NCI-H446 (cell line): ENCODE measurements at places on chromosomes 12 and 14.

GRCh38 chr12:90630006-90630405, 325.0 kb downstream of the CCER1 start:
- peak; percentile 2 for DNase-seq

GRCh38 chr14:58780185-58780584, 142.4 kb downstream of the DACT1 start:
- DNase-seq: no peak

GRCh38 chr14:61535032-61535431, 160.3 kb upstream of the HIF1A start:
- DNase-seq: no peak

- DNase-seq: peak; percentile 75
Observed at GRCh38 chr12:19369691-19370148, 69.6 kb upstream of the AEBP2 start.

DNA sequence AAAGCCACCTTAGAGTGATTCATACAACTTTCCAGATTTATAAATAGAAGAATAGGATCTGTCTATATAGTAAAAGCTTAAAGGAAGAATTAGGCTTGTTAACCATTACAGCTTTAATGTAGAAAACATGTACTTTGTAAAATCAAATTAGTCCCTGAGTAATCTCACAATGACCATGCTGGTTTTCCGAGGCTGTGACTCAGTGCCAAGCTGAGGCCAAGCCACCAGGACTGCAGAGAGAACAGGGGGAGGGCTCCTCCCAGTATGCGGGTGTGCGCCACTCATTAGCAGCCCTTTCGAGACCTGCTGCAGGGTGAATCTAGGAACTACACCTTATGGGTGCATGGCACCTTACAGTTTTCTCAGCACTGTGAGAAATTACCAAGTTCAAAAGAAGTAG, 167.0 kb downstream of the EFCAB11 start:
- no peak for DNase-seq

- DNase-seq: peak; percentile 70
Observed at GRCh38 chr12:2244013-2244861, 191.4 kb downstream of the CACNA1C start.

DNA sequence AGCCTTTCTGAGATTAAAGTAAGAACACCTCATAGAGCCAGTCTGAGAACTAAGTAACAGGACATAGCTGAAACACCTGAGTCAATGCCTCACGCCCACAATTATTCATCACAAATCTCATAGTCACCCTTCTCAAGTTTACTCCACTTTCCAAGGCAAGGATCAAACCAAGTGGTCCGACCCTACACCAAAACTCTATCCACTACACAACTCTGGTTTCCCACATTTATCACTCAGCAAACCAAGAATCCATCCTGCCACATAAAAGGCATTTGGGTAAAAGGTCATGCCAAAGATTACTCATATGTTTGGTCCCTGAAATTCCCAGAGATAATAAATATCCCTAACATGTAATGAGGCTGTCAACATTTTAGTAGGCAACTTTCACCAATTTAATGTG, 144.1 kb downstream of the RPAP3 start:
- no peak for DNase-seq

GRCh38 chr14:34228650-34228976, 233.4 kb downstream of the SPTSSA start:
- DNase-seq: no peak

- no peak for DNase-seq
Observed at GRCh38 chr14:104784846-104785707, 10.5 kb downstream of the AKT1 start.
